Right lung (tissue), 10 donors: ENCODE measurements at places on chromosomes 1 and 21. TPM values are rescaled to one million over a fixed set of nuclear protein-coding genes. Genes with fewer than 3 reads are reported as not detected.

The FMO2 gene
- polyA plus RNA-seq = 28.9 TPM

The TSEN15 gene
- polyA plus RNA-seq = 52.4 TPM

The NBPF4 gene
- not detected for polyA plus RNA-seq

The LENEP gene
- 0.46 TPM for polyA plus RNA-seq

GRCh38 chr1:19478322-19478721 lies 7.0 kb downstream of the CAPZB start:
- DNase-seq = no peak

The CD5L gene
- 0.56 TPM for polyA plus RNA-seq

GRCh38 chr21:30072496-30072895 lies 94.1 kb downstream of the CLDN17 start:
- no peak for DNase-seq

DNA sequence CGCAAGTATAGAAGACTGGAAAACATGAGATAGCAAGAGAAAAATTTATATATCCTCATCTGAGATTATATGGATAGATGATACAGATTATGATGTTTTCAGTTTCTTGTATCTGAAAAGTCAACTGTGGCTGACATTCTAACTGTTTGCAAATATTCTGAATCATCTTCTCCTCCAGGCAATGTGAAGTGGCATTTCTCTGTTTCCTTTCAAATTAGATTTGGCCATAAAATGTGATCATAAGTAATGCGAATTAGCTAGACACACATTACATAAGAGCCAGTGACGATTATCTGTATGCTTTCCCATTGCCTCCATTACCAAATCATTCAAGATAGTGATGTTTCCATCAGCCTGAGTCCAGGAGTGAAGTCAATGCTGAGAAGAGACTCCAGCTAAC lies 265.2 kb downstream of the BRINP3 start:
- DNase-seq = no peak
